ENCODE measurements at places on chromosomes 16 and 17.

DNA sequence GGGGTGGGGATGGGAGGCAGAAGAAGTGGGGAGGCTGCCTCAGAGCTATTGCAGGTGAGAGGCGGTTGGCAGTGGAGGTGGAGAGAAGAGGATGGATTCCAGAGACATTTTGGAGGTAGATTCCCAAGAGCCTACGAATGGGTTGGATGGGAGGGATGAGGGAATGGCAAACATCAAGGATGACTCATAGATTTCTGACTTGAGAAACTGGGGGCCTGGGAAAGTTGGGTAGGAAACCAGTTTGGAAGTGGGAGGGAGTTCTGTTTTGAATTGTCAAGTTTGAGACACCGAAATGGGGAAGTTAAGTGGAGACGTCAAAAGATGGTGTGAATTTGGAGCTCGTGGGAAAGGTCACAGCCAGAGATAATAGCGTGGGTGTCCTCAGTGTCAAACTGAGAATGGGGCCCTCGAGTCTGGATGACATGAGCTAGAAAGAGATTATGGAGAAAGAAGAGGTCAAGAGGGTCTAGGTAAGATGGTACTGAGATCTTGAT lies 6.2 kb upstream of the CYLD start:
- DNase-seq = peak; percentile 37

GRCh38 chr17:62680541-62681052 lies 53.1 kb downstream of the MRC2 start:
- no peak for DNase-seq

GRCh38 chr17:43025766-43026537 lies 921 bp downstream of the RND2 start:
- DNase-seq = peak; percentile 13

GRCh38 chr16:629833-630248 lies 944 bp upstream of the WFIKKN1 start:
- DNase-seq = no peak

DNA sequence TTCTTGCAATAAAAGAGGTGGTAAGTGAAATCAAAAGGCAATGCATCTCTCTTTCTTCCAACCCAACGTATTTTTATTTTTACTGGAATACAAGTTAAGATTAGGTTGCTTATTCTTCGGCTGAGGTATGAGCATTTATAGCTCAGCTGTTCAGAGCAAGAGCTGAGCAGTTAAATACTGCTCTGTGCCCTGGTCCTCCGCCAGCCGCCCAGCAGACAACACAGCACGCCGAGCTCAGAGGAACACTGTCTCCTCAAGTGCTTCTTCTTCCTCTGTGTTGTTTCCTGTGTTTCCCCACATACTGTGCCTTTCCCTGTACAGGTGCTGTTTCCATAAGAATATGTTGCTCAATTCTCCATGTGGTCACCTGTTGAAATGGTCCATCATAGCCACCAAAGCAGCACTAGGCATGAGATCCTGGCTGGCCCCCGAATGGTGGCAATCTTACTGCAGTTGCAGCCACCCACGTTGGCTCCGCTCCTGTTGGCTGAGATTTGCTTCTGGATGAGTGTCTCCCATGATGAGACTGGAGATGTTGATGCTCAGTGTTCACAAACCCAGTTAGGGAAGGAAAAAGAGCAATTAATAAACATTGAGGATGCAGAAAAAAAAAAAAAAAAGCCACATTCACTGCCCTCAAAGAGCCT lies 515.3 kb downstream of the GRIN2A start:
- DNase-seq = no peak

- no peak for DNase-seq
These were observed 232.8 kb downstream of the CCDC182 start for GRCh38 chr17:57512258-57512657.

- DNase-seq = peak; percentile 29
These were observed 137.4 kb upstream of the COX10 start for GRCh38 chr17:13931800-13932460.

- peak; percentile 70 for DNase-seq
These were observed 129.3 kb upstream of the TMEM97 start for GRCh38 chr17:28189667-28190066.

- peak; percentile 49 for DNase-seq
These were observed 885 bp upstream of the SLC35B1 start for GRCh38 chr17:49708515-49709183.

DNA sequence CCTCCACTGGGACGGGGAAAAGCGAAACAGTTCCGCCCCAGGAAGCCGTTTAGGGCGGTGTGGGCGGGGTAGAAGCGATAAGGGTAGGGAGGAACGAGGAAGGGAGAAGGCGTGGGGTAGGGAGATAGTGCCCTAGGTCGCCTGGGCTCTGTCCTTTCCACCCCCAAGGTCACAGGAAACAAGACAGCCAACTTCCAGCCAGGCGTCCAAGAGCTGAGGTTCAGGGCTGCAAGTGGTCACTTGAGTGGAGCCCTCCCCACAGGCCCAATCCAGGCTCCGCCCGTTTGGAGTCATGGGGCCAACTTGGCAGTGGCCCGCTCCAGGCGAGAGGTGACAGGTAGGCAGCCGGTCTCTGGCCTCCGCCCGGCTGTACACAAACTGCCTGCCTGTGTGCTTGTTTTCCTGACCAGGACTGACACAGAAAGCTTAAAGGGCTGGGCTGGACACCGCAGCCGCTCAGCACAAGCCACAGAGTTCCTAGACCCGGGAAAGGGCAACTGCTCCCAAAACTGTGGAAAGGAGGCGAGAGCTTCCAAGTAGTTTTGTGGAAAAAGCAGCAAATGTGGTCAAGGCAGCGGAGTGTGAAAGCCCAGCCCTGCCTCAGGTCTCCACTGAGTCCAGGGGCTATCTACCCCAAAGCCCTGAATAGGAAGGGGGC lies at the start of gene RILP:
Gene RILP, minus strand, starts transcription at position 23 of the 658 bp plus-strand sequence. CDS start 62 bp downstream, outside the sequence.
- peak; percentile 59 for DNase-seq

GRCh38 chr16:20954574-20954973 lies 54.0 kb downstream of the LYRM1 start:
- DNase-seq = no peak

DNA sequence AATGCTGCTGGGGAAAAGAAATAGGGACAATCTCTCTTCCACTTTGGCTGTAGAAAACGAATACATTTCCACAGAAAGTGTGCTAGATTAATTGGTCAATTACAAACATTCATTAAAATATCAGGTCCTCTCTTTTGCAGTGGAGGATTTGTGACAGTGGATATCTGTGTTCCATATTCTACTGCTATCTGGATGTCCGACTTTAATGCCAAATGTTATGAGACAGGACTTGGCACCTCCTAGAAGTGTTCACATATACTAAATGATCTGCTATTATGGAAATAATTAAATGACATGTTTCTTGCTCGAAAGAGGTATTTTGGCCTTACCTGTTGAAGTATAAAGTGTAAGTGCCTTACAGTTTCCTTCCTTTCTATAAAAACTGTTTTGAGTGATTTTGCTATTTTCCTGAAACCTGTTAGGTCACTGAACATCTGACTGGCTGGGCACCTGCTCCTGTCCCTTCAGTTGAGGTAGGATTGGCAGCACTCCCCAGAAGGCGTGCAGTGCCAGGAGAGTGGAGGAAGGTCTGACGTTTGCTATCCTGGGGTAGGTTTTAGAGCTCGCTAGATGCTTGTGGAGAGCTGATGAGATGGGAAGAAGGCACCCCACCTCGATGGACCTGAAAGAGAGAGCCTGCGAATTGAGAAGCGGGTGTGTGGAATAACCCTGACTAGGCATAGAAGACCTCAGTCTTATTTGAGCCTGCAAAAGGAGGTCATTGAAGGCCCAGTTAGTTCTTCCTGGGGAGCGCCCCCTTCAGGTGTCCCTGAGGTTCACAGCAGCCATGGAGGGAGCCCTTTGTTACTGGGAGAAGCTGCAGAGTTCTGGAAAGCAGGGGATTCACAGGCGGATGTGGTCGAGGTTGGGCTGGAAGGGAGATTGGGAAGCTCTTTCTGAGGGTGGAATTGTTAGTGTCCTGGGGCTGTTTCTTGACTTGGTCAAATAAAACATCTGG lies 159.4 kb upstream of the ZNF267 start:
- no peak for DNase-seq

DNA sequence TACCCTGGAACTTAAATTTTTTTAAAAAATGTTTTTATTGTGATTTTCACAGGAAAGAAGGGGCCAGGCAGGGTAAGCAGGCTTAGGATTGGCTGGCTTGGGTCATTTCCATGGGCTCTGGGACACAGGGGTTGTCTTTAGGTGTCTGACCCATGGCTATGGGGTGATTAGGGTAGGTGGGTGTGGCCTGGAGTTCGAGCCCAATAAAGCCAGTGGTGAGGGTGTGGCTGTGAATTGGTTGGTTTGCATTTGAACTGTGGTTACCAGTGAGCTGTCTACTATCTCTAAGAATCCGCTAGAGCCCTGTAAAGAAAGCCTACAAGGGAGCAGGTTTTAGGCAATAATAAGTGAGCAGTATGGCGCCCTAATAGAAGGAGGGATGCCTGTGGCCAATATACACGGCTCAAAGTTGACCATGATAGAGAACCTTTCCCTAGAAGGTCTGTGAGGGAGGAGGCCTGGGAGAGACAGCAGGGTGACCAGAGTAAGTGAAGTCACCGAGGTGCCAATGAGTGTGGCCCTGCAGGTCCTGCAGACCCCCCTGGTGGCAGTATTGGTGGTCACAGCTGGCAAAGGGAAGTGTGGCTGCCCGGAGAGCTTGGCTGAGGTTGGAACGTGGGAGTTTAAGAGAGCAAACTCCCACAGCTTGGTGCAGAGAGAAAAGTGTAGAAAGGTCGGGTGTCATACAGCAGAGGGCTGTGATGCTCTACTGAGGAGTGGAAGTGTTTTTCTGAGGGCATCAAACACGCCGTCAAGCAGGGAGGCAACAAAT lies 454.0 kb downstream of the WWOX start:
- no peak for DNase-seq

DNA sequence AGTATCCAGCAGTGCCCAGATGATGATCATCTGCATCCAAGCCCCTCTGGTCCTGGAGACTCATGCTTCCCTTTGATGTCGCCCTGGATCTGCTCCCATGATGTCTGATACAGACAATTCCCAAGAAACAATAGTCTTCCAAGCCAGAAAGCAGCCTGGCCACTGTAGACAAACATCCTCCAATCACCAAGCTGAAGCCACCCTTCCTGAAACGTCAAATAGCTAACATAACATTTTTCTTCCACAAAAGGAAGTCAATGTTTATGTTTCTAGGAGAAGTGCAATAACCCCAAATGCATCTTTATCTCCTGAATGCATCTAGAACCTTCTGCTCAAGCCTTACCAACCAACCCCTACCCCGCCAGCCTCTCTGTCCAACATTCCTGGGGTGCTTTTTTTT lies 1.2 kb upstream of the DPEP2 start:
- DNase-seq = no peak

- no peak for DNase-seq
These were observed 34.6 kb downstream of the KANSL1 start for GRCh38 chr17:46158323-46159296.

- DNase-seq = no peak
These were observed 674 bp downstream of the TOM1L1 start for GRCh38 chr17:54901230-54901822.

DNA sequence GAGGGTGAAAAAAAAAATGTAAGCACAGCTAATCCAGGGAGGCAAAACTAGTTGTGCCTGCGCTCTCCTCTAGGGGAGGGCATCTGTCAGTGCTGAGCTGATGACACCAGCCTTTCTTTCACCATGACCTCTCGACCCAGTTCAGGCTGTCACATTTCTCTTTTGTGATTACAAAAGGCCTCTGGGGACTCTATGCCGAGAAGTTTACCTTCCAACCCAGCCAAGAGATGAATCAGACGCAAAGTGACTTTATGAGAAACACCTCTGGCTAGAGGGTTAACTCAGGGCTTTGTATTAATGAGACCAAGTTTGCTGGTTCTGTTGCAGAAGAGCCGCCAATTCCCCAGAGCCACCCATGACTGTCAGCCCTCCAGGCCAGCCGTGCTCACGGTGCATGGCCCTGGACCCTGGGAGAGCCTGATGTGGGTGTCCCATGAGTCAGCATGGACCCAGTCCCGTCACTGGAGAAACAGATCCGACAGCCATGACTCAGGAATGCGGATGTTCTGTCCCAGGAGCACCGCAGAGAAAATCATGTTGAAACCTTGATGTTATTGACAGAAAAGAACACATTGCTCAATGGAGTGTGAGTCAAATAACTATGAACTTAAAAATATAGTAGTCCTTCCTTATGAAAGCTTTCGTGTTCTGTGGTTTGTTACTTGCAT lies 437.2 kb downstream of the HS3ST3B1 start:
- no peak for DNase-seq

DNA sequence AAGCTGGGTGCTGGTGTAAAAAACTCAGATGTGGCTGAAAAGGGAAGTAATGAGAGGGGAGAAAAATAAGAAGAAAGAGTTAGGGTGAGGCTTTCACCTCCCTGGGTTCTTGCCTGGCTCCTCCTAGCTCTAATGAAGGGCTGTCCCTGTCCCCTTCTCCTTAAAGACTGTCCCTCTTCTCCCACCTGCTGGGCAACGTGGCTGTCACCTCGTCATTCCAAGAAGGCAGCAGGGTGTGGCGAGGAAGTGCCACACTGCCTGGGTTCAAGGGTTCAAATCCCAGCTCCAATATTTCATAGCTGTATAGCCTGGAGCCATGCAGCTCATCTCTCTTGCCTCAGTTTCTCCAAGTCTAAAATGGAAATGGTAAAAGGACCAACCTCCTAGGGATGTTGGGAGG lies 122.5 kb upstream of the CACNG5 start:
- DNase-seq = peak; percentile 36

DNA sequence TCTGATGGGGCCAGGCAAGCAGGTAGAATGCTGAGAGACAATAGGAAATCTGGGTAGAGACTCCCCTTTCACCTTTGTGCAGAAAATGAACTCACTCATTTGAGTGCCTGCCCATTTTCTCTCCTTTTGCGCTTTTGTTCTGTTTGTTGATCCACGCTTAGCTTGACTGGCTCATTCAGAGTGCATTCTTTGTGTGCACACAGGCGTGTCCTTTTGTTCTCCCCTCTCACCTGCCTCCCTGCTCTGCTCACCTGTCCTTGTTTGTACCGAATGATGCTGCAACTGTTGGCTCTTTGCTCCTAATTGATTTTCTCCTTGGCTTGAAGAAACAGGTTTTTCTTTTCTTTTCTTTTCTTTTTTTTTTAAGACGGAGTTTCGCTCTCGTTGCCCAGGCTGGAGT lies 15.8 kb downstream of the PGS1 start:
- no peak for DNase-seq

- peak; percentile 81 for DNase-seq
These were observed at the start of gene PYCARD for GRCh38 chr16:31202414-31203375. PYCARD (minus strand) TSS chr16:31202760; CDS start chr16:31202690, 70 bp downstream.

- DNase-seq = no peak
These were observed 179.7 kb downstream of the RAB11FIP4 start for GRCh38 chr17:31570951-31571892.

DNA sequence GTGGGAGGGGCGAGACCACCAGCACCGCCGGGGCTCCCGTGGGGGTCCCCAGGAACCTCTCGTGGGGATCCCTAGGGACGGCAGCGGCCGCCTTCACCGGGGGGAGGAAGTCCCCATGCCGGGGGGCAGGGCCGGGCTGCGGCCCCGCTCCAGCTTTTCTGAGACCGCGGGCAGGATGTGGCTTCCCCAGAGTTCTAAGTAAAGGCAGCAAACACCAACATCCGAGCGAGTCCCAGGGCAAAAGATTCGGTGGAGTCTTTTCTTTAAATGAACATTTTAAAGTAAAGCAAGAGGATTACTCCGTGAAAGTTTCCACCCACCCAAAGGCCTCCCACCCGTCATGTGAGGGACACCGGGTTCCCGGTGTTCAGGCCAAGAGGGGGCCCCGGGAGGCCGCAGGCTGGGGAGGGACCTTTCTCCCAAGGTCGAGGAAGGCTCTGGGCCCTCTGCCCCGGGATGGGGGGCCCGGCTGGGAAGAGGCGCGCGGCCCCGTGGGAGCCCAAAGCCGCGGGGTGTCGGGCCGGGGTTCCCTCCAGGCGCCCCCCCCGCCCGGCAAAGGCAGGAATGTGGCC lies 137.2 kb upstream of the RPH3AL start:
- peak; percentile 79 for DNase-seq

- DNase-seq = peak; percentile 69
These were observed 1.1 kb upstream of the STUB1 start for GRCh38 chr16:678858-679813.

GRCh38 chr16:28167221-28167620 lies 44.5 kb downstream of the XPO6 start:
- DNase-seq = no peak

All from common myeloid progenitor, CD34-positive (primary cell).